ENCODE measurements at places on chromosomes 6 and 20.

- DNase-seq, result no peak
- H3K27me3 ChIP-seq, result peaks cover 8% of the 10 kb centered on the region
- no peak overlapping the region for H3K27ac ChIP-seq
- H3K4me3 ChIP-seq, result no peak overlapping the region
- H3K4me1 ChIP-seq, result peaks cover 11% of the 10 kb centered on the region
These were observed 70.9 kb downstream of the GCLC start for GRCh38 chr6:53474010-53474409.

GRCh38 chr6:42745083-42745639 is 742 bp downstream of the TBCC start:
- peak overlapping the region; percentile 93 for H3K4me3 ChIP-seq
- H3K4me1 ChIP-seq, result peaks cover 39% of the 10 kb centered on the region
- no peaks in the 10 kb centered on the region for H3K27me3 ChIP-seq
- DNase-seq, result no peak
- peaks cover 12% of the 10 kb centered on the region for H3K36me3 ChIP-seq

DNA sequence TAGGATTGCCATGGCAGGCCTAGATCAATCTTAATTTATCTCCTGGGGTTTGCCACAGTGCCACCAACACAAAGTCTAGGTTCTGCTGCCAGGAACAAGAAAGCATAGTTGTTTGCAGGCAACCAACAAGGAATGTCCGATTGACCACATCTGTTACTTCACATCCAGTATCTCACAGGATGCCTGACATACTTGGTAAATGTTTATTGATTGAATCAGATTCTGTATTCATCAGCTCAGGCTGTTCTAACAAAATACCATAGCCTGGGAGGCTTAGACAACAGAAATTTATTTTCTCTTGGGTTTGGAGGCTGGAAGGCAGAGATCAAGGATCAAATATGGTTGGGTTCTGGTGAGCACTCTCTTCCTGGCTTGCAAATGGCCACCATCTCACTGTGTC is 26.3 kb upstream of the MC3R start:
- no peak overlapping the region for H3K27ac ChIP-seq
- no peaks in the 10 kb centered on the region for H3K36me3 ChIP-seq
- no peaks in the 10 kb centered on the region for H3K27me3 ChIP-seq
- DNase-seq, result no peak
- H3K4me3 ChIP-seq, result no peak overlapping the region

DNA sequence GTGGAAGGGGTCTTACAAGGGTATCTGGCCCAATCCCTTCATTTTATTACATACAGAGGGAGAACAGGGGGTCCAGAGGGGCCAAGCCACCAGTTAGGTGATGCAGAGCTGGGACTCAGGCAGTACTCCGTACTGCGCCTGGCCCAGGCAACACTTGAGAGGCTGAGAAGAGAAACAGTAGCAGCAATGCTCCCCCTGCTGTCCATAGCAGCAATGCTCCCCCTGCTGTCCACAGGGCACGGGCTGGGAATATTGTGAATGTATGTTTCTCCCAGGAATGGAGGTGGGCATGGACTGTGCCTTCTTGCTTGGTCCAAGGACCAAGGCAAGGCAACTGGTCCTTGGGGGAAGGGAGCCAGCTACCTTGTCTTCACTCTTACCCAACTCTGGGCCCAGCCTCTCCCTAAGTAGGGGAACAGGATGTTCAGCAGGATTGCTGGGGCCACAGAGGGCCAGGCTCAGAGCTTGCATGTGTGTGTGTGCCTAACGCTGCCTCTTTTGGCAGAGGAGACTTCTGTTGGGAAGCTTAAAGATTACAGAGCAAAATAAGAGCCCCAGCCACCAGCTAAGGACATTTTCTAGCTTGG is 14.8 kb upstream of the FAM83C start:
- peak; percentile 49 for DNase-seq
- H3K27ac ChIP-seq, result peak overlapping the region; percentile 93
- peaks cover 96% of the 10 kb centered on the region for H3K4me1 ChIP-seq
- H3K36me3 ChIP-seq, result peaks cover 19% of the 10 kb centered on the region
- peak overlapping the region; percentile 32 for H3K4me3 ChIP-seq
- H3K27me3 ChIP-seq, result no peaks in the 10 kb centered on the region

- H3K4me3 ChIP-seq, result peak overlapping the region; percentile 18
- DNase-seq, result no peak
- peaks cover 5% of the 10 kb centered on the region for H3K36me3 ChIP-seq
- H3K4me1 ChIP-seq, result peaks cover 36% of the 10 kb centered on the region
- peak overlapping the region; percentile 52 for H3K27ac ChIP-seq
- no peaks in the 10 kb centered on the region for H3K27me3 ChIP-seq
These were observed 52.5 kb downstream of the HIVEP1 start for GRCh38 chr6:12064538-12065071.

DNA sequence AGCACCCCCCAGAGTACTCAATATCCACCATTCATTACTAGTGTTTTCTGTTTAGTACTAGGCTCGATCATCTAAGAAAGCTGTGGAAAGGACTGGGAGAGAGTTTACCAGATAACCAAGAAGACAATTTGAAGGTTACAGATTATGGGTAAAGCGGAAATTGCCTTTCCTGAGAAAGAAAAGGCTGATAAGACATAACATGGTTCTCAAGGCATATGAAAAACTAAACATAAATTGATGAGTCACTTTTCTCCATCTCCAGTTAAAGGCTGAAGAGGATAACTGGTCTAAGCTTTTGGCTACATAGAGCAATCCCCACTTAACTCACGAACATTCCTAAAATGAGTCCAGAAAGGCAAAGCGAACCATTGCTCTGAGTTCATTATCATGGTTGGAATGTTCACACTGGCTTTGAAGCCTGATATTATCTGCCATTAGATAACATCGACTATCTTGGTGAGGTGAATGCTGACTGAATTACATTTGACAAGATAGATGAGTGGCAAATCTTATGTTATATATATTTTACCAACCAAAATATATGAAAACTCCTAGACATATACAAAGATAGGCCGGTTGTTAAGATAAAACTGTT is 65.8 kb downstream of the BTBD9 start:
- no peak for DNase-seq
- H3K4me3 ChIP-seq, result no peak overlapping the region
- no peak overlapping the region for H3K27ac ChIP-seq

GRCh38 chr6:138429761-138430160 is 25.7 kb downstream of the HEBP2 start:
- DNase-seq, result no peak
- no peaks in the 10 kb centered on the region for H3K36me3 ChIP-seq
- no peak overlapping the region for H3K4me3 ChIP-seq

- peaks cover 11% of the 10 kb centered on the region for H3K4me1 ChIP-seq
- no peaks in the 10 kb centered on the region for H3K36me3 ChIP-seq
- H3K27me3 ChIP-seq, result no peaks in the 10 kb centered on the region
- no peak overlapping the region for H3K4me3 ChIP-seq
These were observed 316.9 kb upstream of the PRDM1 start for GRCh38 chr6:105769197-105769596.

DNA sequence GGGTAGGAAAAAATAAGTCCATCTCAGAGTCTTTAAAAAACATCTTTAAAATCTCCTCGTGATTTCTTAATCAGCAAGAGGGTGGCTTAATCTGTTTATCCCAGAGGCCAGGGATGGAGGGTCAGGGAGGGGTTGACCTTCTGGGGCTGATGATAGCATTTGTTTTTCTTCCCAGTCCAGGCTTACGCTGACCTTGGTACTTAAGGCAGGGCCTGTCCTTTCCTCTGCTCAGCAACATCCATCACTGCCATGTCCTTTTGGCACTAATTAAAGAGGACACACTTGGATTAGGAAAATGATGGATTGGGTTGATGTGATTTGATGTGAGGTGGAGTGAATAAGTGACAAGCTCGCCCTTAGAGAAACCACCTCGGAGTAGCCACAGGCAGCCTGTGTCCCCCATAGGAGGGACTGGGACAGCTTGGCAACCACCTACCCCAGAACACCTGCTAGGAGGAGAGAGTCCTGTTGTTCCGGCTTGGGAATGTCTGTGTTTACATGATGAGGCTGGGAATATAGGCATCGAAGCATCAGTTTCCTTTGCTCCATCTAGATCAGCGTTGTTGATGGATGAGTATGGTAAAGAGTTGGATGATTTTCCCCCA is 44.2 kb downstream of the PHACTR3 start:
- H3K27me3 ChIP-seq, result peaks cover 1% of the 10 kb centered on the region
- no peaks in the 10 kb centered on the region for H3K4me1 ChIP-seq
- no peaks in the 10 kb centered on the region for H3K36me3 ChIP-seq
- DNase-seq, result no peak

DNA sequence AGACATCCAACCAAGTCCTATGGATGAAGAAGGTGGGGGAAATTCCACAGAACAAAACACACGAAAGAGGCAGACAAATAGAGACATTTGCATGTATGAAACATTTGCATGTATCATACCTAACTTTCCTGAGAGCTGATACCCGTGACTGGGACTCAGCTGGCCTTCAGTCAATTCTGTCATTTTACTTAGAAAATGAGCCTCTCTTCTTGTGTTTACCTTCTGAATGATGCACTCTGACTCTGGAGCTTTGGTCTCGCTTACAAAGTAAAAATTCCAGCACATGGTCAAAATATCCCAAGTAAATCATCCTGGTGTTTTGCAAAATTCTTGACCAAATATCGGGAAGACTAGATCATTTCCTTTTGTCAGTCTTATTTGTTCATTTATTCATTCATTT is 46.9 kb downstream of the MMUT start:
- no peak overlapping the region for H3K27ac ChIP-seq
- peaks cover 23% of the 10 kb centered on the region for H3K4me1 ChIP-seq
- H3K27me3 ChIP-seq, result no peaks in the 10 kb centered on the region
- DNase-seq, result no peak
- H3K4me3 ChIP-seq, result no peak overlapping the region

All from HFFc6 (cell line).